CD8-positive, alpha-beta memory T cell (primary cell): ENCODE measurements at places on chromosomes 2 and 18. TPM values are rescaled to one million over a fixed set of nuclear protein-coding genes. Genes with fewer than 3 reads are reported as not detected.

DNA sequence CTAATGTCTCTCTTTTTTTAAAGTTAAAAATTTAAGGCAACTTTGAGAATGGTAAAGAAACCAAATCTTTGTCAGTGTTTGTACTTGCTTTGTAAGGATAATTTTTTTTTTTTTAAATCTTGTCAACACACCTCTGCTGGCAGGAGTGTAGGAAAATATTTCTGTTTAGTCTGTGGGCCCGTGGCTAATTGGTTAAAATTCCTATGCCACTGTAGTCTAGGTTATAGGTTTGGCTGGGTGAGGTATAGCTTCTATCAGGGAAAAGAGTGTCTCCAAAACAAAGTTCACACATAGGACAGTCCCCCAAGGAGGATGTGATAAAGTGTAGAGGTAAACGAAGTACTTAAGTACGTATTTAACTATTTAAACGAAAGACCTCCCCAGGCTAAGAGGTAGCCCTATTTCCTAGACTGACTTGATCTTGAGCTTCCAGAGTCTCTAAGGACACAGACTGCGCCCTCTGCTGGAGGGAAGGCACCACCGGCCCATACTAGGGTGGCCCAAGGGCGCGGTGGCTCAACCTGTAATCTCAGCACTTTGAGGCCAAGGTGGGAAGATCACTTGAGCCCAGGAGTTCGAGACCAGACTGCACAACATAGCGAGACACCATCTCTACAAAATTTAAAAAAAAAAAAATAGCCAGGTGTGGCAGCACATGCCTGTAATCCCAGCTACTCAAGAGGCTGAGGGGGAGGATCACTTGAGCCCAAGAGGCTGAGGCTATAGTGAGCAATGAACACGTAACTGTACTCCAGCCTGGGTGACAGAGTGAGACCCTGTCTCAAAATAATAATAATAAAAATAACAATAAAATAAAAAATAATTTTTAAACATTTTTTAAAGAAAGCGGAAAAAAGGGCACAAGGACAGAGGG, 8.9 kb downstream of the TEX44 start:
- DNase-seq: peak; percentile 57

DNA sequence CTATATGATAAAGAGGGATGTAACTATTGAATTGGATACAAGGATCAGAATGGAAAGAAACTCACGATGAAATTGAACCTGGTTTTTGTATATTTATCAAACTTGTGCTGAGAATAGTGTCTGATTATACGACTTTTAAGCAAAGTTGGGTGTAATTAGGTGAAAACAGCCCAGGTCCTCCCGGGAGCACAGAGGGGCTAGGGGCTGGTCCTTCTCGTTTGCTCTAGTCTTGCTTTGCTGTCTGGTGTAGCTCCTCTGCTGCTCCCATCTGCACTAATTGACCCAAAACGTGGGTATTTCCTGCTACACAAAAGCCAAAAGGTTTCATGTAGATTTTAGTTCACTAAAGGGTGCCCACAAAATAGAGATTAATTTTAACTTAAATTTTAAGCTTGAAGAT, 58.7 kb downstream of the HK2 start:
- no peak for DNase-seq

GRCh38 chr2:201704536-201704935, 6.1 kb upstream of the MPP4 start:
- no peak for DNase-seq

- no peak for DNase-seq
Measured at GRCh38 chr18:64749884-64750283, 601.0 kb upstream of the LINC00305 start.

DNA sequence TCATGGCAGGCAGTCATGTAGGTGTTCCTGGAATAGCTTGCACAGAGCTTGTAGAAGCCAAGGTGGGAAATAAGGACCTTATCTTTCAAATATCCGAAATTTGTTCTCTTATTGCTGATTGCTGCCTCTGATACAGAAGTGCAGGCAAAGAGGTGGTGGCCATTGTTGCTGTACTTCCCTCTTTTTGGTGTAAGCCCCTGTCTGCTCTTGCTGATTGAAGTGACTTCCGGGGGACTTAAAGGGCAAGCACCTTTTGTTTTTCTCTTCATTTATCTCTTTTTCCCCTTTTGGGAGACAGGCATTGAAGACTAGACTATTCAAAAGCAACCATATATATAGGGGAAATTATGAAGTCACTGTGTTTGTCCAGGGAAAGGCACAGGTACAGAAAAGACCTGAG, 131.6 kb upstream of the OTX1 start:
- DNase-seq: no peak

GRCh38 chr18:74217476-74218143, 69.3 kb downstream of the TIMM21 start:
- DNase-seq: no peak

DNA sequence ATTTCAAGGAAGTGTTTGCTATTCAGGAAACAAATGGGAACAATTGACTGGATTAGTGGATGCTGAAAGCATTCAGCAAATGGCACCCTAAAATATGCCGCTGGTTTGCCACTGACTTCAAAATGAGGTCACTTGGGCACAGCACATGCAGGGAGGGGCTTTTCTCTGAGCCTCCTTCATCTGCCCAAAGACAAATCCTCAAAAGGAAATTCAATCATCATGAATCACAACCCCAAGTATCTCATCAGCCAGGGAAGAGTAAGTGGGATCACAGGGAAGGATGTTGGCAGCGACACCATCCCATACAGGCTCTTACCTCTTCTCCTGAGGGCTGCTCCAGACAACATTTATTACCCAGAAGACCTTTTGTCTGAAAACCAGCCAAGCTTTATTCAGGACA, 14.4 kb upstream of the SP140L start:
- no peak for DNase-seq

GRCh38 chr18:62610351-62610700, 87.5 kb downstream of the ZCCHC2 start:
- DNase-seq: no peak

DNA sequence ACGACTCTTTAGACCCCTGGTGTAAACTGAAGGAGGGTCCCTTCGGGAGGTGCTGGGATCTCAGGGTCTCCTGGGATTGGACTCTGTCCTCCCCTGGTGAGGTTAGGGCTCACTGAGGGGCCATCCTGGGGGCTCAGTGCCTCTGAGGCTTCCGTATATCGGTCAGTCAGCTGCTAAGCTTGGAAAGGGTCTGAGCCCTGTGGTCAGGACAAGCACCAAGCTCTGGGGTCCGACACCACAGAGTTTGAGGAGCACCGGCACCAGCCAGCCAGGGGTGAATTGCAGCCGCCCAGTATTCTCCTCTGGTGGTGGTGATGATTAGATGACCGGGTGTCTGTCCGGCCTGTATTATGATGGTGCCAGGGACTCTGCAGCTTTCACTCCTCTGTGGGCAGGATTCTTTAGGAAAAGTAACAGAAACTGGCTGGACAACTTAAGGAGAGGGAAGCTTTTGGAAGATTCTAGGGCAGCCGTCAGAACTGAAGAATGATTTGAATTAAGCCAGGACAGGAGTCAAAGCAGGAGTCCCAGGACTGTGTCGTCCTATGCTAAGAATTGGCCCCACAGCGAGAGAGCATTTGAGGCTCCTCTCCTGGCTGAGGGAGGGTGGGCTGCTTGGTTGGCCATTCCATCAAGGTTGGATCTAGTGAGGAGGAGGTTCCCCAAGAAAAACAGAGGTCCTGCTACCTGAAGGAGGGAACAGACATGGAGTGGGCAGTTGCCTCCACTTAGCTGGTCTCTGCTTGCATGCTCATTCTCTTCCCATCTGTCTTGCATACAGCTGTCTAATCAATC, 158.6 kb upstream of the HS6ST1 start:
- DNase-seq: no peak

GRCh38 chr2:46352621-46353020, 55.4 kb downstream of the EPAS1 start:
- DNase-seq: no peak

DNA sequence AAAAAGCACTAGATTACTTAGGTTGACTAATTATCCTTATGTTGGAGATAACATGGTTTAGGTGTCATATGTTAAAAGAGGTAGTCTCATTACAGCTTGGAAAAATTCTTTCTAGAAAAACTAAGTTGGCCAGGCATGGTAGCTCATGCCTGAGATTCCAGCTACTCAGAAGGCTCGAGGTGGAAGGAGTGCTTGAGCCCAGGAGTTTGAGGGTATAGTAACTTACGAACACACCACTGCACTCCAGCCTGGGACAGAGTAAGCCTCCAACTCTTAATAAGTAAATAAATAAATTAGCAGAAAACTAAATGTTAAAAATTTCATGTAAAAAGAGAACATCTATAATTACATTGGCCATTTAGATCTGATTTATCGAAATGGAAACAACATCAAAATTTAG, 177.2 kb downstream of the NR4A2 start:
- DNase-seq: no peak

DNA sequence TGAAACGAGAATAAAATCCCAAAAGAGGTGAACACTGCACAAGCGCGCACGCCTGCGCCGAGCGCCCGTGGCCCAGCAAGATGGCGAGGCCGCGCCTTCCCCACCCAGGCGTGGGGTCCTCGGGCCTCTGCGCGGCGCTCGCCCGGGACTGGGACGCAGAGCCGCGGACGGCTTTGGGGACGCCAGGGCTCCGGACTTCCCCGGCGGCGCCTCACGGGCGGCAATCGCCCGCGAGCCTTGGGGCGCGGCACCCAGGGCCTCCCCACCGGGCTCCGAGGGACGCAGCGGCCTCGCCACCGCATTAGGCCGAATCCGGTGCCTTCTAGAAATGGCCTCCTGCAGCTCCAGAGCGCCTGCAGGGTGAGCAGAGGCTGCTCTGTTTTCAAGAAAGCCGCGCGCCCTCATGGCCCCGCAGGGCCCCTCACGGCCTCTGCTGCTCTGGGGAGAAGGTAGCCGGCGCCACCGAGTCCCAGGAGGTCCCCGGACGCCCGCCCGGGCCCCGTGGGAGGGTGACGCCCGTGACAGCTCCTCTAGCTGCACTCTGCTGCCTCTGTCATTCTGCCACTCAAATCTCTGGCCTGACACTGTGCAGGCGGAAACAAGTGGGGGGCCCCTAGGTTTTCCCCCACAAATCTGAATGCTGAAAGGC, 35.9 kb upstream of the POMC start:
- DNase-seq: no peak

UCN gene
- total RNA-seq: 2.6 TPM

SLC35G4 gene
- not detected for total RNA-seq
